ENCODE measurements at places on chromosomes 13 and 19.

DNA sequence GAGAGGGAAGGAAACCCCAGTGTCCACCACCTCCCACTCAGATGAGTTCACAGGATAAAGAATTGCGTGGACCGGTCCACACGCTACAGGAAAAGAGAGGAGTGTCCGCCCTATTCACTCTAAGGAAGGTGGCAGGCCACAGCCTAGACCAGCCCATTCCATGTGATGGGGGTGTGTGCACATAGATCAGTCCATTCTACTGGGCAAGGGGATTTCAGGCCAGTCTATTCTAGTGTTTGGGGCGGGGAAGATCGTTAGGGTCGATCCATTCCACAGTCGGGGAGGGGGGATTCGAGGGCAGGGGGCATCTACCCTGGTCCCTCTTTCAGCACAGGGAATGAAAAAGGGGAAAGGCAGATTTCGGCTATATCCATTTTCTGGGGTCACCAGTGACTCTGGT lies 7.8 kb downstream of the FIZ1 start:
- DNase-seq: no peak

DNA sequence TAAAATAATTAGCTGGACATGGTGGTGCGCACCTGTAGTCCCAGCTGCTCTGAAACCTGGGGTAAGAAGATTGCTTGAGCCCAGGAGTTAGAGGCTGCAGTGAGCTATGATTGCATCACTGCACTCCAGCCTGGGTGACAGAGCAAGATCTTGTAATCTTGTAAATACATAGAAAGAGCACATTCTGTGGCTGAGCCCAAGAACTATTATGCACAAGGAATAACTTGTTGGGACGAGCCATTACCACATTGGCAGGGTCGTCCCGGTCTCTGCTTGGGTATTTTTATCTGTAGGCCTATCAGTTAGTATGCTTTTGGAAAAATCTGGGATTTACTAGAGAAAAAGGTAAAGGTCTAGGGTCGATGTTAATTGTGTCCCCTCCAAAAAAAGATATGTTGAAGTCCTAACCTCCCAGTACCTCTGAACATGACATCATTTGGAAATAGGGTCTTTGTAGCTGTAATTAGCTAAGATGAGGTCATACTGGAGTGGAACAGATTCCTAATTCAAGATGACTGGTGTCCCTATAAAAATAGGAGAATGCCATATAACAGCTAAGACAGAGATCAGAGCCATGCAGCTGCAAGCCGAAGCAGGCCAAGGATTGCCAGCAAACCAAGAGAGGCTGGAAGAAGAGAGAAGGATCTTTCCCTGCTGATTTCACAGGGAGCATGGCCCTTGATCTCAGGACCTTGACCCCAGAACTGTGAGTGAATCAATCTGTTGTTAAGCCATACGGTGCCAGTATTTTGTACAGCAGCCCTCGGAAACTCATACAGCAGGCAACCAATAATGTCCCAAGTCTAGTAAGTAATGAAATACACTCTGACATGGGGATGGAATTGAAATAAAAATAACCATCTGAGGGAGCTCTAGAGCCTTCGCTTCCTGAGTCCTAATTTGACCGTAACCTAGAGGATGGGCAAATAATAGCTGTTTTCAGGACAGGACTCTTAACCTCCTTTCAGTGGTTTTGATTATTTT lies 77.0 kb downstream of the TM9SF2 start:
- no peak for DNase-seq

- no peak for DNase-seq
Measured at GRCh38 chr13:31898378-31899071, 133.0 kb upstream of the FRY start.

- no peak for DNase-seq
Measured at GRCh38 chr13:36131222-36131930, at the start of gene DCLK1. Gene DCLK1 (minus strand): TSS chr13:36131382.

DNA sequence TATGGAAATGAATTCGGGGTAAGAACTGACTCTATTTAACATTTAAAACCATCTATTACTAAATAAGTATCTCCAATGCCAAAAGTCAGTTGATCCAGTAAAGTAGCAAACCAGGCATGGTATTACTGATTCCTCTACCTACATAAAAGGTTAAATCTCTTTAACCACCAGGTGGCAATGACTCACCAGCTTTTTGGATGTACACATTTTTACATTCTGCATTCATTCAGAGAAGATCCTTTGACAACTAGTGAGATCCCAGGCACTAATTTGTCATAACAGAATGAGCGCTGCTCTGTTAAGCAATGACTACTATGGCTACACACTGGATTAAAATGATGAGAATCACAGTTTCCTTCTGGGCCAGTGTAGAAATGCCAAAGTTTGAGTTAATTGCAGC lies 329.8 kb upstream of the GPC6 start:
- DNase-seq: peak; percentile 15

DNA sequence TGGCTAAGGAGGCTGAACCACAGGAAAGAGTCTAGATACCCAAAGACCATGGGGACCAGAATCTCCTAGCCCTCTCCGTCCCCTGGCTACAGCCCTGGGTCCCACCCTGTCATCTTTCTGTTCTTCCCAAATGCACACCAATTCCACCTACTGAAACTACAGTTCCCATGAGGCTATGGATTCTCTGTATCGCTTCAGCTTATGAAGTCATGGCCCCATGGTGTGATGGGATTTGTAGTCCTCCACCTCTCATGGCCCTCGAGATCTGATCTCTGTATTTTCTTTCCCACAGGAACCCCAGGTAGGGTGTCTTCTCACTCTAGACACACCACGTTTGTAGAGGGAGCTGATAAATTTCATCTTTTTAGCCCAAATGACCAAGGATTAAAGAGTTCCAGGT lies 11.8 kb downstream of the PTPRH start:
- DNase-seq: no peak

GRCh38 chr13:40221460-40222201 lies 444.8 kb downstream of the FOXO1 start:
- DNase-seq: no peak

- DNase-seq: no peak
Measured at GRCh38 chr19:12821761-12822160, 12.6 kb downstream of the RTBDN start.

- DNase-seq: no peak
Measured at GRCh38 chr19:4376991-4377781, 23.2 kb downstream of the SH3GL1 start.

Data from NCI-H1417 treated with DMSO at 0.1 percent for 48 hours (cell line).